CD14-positive monocyte (primary cell): ENCODE measurements at places on chromosomes 7 and 10.

DNA sequence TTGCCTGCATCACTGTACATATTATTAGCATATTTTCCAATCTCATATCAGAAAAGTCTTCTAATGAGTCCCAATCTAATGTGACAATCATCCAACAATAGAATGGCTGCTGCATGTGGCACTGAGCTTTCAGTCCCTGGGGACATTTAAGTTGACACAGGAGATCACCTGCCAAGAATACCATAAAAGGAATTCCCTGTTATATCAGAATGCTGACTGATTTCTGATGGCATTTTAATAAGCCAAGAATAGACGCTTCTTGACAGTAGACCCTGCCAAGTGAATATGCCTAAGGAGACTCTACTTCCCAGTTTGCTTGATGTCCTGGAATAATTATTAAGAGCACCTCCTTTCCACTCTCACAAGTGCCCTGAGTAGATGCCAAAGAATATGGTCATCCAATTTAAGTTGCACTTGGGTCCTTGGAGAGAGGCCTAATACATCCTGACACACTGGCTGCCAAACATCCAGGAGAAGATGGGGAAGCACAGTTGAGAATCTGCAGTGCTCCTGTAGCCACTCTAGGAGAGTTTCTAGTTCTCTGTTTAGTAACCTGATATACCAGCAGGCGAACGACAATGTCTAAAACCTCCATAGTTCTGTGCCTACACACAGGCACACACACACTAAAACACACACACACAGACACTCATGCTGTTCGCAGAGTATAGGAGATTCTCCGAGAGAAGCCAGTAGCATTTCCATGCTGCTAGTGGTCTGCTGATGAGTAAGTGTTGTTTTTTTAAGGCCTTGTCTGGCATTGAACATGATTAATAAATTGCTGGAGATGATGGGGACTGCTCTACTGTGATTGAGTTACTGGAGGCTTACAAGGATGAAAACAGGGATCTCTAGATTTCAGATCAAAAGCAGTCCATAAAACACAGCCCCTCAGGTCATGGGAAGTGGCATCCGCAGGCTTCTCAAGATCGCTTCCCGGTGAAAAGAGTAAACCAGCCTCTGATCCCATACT, 369.6 kb downstream of the KCNMA1 start:
- DNase-seq: no peak

- DNase-seq: no peak
Measured at GRCh38 chr10:31720546-31720945, 208.1 kb downstream of the ARHGAP12 start.

GRCh38 chr10:112343056-112343806, 30.7 kb upstream of the ACSL5 start:
- no peak for DNase-seq

GRCh38 chr7:111138586-111138985, 47.7 kb downstream of the LRRN3 start:
- no peak for DNase-seq

DNA sequence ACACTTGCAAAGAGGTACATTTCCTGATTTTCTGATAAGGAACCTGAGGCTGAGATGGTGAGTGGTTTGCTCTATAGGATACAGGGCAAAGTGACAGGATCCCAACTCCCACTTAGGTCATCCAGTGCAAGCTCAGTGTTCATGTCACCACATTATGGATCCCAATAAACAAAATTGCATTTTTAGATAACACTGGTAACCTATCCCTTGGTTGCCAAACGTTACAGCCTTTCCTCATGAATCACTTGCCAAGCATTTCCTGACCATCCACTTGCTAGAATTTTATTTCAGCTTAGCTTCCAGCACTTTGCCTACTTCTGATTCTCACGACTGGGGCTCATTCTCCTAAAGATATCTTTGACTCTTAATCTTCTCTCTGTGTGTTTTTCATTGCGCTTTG, 131.4 kb upstream of the ODAD2 start:
- no peak for DNase-seq

DNA sequence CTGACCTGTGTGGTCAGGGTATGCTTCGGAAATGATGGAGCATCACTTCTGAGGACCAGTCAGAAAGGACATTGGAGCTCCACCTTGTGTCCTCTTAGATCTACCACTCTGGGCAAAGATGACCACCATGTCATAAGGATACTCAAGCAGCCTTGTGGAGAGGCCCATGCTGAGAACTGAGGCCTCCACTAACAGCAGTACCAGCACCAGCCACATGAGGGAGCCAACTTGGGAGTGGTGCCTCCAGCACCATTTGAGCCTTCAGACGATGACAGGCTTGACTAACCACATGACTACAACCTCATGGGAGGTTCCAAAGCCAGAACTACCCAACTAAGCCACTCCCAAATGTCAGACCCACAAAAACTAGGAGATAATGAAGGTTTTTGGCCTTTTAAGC, 116.0 kb downstream of the NPTX2 start:
- peak; percentile 33 for DNase-seq

DNA sequence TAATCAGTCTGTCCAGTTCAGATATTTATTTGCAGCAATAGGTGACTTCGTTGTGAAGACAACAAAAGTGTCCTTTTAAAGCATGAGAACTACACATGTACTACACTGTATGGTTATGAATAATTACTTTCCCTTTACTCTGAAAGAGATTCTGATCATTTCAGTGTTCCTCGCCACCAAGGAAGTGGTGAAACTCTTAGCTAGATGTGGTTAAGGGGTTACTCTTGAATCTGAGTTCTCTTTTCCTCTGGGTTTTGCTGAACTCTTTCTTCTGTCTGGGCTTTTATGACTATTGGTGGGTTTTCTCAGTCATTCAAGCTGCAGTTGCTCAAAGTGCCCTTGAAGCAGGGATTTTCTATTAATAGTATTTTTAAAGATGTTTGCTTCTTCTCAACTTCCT, 127.9 kb upstream of the SEM1 start:
- DNase-seq: peak; percentile 1

DNA sequence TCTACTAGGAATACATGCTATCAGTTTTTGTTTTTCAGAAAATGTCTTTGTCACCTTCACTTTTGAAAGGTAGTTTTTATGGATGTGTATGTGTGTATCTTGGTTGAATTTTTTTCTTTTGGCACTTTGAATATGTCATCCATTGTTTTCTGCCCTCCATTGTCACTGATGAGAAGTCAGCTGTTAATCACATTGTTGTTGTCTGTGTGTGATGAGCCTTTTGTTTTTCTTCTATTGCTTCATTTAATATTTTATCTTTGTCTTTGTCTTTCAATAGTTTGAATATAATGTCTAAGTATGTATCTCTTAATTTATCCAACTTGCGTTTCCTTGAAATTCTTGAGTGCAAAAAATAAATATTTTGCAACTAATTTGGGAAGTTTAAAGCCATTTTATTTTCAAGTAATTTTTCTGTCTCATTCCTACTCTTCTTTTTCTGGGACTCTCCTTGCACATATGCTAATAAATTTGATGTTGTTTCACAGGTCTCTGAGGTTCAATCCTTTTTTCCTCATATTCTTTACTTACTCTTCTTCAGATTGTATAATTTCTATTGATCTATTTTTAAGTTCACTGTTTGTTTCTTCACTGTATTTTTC, 546.9 kb upstream of the GHITM start:
- DNase-seq: no peak
